Vein endothelial cell (primary cell): ENCODE measurements at places on chromosomes 12 and 14. TPM values are rescaled to one million over a fixed set of nuclear protein-coding genes. Genes with fewer than 3 reads are reported as not detected.

The FOXM1 gene
- total RNA-seq: 15.0 and 23.0 TPM in 2 replicates

The MYL6B gene
- 70.0 and 90.5 TPM in 2 replicates for total RNA-seq

The WSCD2 gene
- total RNA-seq: not detected in 2 replicates

The FAM222A gene
- 0.65 and 0.86 TPM in 2 replicates for total RNA-seq

The PEBP1 gene
- 106 TPM in 2 replicates for total RNA-seq

The SPSB2 gene
- 3.3 and 4.3 TPM in 2 replicates for total RNA-seq
